NCI-H524 treated with DMSO at 0.1 percent for 48 hours (cell line): ENCODE measurements at places on chromosomes 4 and X.

DNA sequence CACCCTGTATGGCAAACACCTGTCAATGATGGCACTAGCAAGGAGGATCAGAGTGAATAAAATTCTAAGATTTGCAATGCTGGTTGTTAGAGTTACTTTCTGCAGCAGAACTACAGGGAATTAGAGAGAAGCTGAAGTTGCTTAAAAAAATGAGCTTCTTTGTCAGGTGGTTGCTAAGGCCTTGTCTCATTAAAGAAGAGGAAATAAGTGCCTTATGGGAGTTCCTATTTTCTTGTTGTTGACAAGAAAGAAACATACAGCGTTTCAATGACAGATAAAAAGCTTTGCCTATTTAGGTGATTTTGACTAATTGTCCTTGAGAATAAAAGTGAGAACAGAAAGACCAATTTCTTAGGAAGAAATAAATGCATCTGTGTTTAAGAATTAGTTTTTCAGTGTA is 106.0 kb upstream of the ARHGAP24 start:
- no peak for DNase-seq

DNA sequence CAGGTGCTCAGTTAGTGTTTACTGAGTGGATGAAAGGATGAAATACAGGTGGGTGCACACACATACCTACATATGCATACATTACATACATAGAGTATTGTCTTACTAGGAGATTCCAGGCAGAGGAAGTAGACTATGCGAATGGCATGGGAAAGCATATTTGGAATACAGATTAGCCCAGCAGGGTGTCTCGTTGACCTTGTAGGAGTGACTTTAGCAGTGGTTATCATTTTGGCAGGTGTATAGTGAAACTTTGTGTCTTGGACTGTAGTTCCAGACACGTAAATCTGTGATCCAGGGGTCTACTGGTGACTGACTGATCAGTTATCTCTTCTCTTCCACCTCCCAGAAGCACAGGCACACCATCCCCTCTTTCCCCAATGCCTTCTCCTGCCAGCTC is 86.3 kb downstream of the KLHL8 start:
- no peak for DNase-seq

DNA sequence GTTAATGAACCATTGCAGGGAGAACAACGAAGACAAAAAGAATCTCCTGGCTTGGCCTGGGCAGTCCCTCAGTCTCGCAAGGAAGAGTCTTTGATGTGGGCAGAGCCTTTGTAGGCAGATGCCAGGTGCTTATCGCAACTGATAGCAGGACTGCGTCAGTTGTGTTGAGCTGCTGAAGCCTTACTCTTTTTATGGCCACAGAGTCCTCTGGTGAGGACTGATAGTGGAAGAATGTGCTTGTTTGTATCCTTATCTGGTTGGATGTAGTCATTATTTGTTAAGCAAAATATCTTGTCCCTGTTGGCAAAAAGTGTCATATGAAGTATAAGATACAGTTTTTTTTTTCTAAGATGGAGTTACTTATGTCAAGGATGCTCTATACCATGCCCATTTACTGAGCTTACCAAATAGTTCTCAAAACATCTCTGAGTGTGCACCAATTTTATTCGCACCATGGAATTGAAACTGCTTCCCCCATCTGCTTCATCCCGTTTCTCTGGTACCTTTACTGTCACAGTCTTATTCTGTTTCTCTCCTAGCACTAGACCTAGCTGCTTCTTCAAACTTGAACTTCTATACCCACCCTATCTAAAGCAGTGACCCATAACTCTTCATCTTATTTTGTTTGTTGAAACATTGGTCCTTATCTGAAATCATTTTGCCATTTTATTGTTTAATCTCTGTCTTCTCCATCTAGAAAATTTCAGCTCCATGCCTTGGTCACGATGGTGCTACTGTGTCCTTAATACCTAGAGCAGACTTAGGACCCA is 47.0 kb upstream of the SPRY1 start:
- DNase-seq: no peak

DNA sequence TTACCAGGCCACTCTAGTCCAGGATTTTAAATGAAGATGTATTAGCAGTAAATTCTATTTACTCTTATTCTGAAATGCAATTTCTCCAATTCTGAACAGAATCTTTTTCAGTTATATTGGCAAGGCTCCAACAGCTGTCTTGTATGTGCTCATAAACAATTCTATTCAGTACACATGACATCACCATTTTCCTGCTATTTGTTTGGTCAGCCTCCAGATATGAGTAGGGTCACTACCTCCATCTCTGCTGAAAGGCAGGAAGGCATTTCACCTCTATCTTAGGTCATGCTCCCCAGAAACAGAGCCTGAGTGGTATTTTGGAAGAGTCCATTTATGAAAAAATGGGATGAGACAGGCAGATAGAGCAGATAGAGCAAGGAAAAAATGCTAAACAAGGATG is 151.1 kb upstream of the ADGRL3 start:
- DNase-seq: no peak

DNA sequence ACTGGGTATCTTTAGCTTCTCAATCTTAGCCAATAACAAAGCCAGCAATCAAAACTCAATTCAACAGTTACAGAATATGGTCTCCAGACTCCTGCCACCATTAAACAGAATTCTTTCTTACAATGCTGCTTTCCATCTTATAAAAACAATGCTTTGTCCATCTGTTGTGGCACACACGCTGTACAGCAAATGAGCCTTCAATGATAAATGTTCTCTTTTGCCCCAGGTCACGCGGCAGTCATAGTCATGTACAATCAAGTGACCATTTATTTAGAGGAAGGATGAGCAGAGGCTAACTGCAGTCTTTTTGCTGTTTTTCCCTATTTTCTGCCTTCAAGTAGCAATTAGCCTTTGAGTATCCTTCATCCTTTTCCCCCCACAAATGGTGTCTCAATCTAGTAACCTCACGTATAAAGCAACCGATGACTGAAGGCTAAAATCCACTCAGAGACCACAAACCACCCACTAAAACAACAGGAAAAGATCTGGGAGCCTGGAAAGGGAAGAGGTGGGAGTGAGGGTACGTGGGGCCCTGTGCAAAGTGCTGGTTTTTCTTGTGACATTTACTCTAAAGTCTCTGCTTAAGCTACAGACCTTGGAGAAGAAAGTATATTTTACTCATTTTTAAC is 24.4 kb downstream of the TRIM2 start:
- no peak for DNase-seq

GRCh38 chr4:8085491-8086117 is 73.0 kb downstream of the ABLIM2 start:
- DNase-seq: no peak

- no peak for DNase-seq
These were observed 42.0 kb upstream of the GPR78 start for GRCh38 chr4:8538076-8538702.

DNA sequence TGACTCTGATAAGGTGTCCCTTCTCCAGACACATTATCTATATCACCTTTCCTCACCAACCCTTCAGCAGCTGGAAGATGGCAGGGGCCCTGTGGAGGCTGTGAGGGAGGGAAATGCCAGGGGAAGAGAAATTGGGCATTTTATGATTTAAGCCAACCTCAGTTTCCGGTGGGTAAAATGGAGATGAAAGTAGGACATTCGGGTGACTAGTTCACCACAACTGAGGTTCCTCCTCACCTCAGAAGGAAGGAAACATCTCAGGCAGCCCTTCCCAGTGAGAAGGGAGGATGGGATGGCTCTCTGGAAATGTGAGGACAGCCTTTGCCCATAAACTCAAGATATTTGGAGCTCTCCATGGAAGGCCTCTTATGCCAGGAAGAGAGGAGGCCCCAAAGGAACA is 251.5 kb downstream of the MID1IP1 start:
- no peak for DNase-seq

GRCh38 chr4:177607111-177607573 is 164.9 kb upstream of the AGA start:
- DNase-seq: no peak

GRCh38 chr4:76494243-76494642 is 59.2 kb downstream of the SHROOM3 start:
- no peak for DNase-seq

GRCh38 chr4:97144199-97144598 is 999.1 kb downstream of the STPG2 start:
- no peak for DNase-seq

DNA sequence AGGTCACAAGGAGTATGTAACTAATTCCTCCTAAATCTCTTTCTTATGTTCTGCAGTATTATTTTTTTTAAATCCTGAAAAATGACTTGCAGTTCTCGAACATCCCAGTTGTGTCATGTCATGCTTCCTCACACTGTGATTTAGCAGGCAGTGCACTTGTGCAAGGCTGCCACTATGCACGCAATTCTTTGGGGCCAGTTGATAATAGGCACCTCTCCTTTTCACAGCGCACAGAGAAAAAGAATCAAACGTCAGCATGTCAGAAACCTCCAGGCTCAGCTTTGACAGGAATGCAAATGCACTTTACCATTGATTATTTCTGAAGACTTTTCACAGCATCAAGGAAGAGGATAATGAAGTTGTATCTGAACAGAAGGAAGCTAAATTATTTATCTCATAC is 62.9 kb downstream of the FGF13 start:
- DNase-seq: no peak
